ENCODE measurements at places on chromosomes 4 and X.

GRCh38 chr4:55397126-55397436 lies 1.3 kb downstream of the TMEM165 start:
- DNase-seq: no peak

GRCh38 chr4:17526695-17527477 lies 11.9 kb downstream of the CLRN2 start:
- DNase-seq: no peak

DNA sequence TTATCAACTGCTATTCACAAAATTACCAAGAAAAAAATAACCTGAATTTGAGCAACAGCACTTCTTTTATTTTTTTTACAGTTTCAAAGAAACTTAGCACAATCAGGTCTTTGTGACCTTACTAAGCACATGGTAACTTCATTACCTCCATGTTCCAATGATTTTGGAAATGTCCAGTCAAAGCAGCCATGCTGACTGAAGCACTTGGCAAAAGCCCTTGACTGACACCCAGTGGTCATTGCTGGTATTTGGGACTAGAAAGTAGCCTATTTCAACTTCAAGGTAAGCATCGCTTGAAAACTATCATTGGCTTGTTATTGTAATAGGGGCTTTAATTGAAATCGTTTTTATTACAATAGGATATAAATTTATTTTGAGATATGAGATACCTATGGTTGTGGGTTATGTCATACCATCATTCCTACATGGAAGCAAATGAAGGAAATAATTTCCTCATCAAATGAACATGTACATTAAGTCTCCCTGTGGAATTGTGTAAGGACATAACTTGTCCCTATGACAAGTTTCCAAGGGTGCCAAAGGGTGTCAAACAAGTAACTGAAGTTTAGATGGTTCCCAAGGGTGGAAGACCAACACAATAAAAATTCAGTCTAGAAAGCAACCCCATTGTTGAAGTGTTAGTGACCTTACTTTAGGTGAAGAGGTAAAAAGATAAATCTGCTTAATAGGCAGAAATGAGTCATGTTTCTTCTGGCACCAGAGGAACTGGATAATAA lies 15.2 kb upstream of the ANXA10 start:
- DNase-seq: peak; percentile 4

- DNase-seq: no peak
These were observed 63.8 kb downstream of the STOX2 start for GRCh38 chr4:183968931-183969330.

- DNase-seq: no peak
These were observed 286.3 kb downstream of the PDGFC start for GRCh38 chr4:156685308-156685707.

GRCh38 chr4:30866346-30866745 lies 146.2 kb downstream of the PCDH7 start:
- no peak for DNase-seq

- no peak for DNase-seq
These were observed 226.0 kb downstream of the LDB2 start for GRCh38 chr4:16672421-16672820.

GRCh38 chr4:7596918-7597606 lies 162.3 kb upstream of the PSAPL1 start:
- no peak for DNase-seq

- no peak for DNase-seq
These were observed 59.1 kb downstream of the LUZP4 start for GRCh38 chrX:115348446-115349225.

- no peak for DNase-seq
These were observed 10.9 kb downstream of the MTHFD2L start for GRCh38 chr4:74168841-74169240.

GRCh38 chr4:145176641-145177432 lies 3.6 kb downstream of the OTUD4 start:
- no peak for DNase-seq

DNA sequence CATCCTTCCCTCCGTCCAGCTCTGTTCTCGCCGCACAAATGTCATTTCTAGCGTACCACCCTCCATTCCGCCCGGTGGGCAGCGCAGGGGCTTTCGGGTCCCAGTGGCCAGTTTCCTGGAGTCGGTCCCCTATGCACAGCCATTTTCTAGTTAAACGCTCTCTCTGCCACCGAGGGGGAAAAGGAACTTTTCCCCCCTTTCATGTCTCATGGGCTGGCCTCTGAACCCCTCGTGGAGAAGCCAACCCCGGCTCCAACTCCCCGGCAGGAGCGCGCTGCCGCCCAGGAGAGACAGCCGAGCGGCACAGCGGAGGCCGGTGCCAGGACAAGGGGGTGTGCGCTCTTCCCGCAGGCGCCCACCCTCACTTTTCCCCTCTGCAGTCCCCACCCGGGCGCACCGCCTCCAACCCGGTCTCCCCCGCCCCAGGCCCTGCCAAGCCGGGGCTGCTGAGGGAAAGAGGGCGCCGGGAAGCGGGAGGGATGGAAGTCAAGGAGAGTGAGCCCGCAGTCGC lies 662 bp downstream of the APBB2 start:
- no peak for DNase-seq

DNA sequence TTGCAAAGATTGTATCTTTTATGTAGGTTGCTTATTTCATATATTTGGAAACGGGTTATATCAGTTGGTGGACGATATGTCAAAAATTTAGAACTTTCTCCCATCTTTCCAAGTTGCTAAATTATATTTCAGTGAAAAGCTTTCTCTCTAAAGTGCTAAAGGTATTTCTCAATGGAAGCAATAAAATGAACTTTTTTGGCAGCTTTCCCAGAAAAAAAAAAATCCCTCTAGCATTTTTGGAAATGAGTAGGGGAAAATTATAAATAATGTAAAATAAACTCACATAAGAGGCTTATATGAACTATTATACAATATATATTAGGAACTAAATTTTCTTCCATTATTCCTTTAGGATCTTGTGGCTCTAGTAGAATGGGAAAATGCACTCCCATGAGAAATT lies 152.2 kb downstream of the GRID2 start:
- no peak for DNase-seq

- DNase-seq: no peak
These were observed 138.0 kb upstream of the USP9X start for GRCh38 chrX:40947276-40947675.

DNA sequence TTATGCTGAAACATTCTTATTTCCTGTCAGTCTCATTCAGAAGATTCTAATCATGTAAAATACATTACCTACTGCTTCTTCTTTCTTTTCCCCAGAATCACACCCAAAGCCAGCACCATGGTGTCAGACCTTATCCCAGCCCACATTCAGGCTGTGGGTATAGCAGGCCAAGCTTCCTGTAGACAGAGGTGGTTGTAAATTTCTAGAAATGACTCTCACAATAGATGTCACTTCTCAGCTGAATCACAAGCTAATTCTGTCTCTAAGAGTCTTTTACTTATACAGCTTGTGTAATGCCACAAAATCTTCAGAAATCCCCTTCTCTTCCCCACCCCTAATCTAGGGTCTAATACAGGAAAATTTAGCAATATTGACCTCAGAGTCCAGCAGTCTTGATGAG lies 239.6 kb downstream of the PARM1 start:
- no peak for DNase-seq

GRCh38 chrX:24902806-24903205 lies 113.0 kb downstream of the ARX start:
- no peak for DNase-seq

GRCh38 chrX:13699183-13699826 lies 10.4 kb downstream of the RAB9A start:
- DNase-seq: no peak

DNA sequence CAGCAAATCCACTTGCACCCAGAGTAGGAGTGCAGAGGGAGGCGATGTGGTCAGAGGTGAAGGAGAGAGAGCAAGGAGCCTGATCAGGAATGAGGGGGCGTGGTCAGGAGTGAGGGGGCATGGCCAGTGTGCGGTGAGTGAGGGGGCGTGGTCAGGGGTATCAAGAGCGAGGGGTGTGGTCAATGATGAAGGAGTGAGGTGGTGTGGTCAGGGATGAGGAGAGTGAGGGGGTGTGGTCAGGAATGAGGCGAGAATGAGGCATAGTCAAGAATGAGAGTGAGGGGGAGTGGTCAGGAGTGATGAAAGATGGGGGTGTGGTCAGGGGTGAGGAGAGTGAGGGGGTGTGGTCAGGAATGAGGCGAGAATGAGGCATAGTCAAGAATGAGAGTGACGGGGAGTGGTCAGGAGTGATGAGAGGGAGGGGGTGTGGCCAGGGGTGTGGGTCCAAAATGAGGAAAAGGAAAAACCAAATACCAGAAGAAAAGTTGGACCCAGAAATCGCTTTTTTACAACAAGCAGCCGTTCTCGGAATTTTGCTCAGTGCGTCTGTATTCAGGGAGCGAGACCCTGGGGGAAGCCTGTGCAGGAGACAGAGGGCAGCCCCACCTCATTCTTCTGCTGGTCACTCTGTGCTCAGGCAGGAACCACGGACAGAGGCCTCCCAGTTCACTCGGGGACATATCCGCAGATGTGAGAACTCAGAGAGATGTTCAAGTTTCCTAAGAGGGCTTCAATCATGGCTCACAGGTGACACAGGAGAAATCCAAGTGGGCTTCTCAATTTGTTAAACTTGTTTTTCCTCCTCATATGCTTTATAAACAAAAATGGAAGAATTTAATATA lies 47.5 kb downstream of the MAGEA1 start:
- no peak for DNase-seq

- DNase-seq: no peak
These were observed 31.2 kb downstream of the CHM start for GRCh38 chrX:86016139-86016538.

GRCh38 chr4:174475528-174475927 lies 46.8 kb downstream of the HPGD start:
- DNase-seq: no peak

DNA sequence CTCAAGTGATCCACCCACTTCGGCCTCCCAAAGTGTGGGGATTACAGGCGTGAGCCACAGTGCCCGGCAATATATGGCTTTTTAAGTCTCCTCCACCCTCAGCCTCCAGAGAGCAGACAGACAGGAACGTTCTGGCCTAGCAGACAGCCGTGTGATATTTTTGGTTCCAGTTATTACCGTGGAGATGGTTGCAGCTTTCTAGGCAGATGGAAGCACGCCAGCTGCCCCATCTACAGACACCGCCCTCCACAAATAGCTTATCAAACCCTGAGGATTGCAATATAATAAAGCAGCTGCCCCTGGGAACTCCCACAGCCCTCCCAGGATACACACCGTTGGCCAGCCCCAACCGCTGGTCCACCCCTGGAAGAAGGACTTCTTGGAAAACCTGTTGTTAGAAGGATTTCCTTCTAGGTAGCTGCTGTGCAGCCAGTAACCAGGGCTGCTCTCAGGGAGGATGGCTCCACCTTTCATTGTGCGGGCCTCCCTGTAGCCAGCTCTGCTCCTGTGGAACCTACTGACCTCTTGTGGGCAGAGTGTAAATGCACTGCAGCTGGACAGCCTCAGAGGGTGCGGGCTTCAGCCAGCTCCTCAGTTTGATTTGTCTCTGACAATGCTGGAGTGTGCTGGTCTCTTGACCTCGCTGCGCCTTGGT lies 44.0 kb downstream of the SLC25A5 start:
- DNase-seq: no peak

GRCh38 chr4:74319470-74319869 lies 11.2 kb downstream of the EPGN start:
- DNase-seq: no peak

DNA sequence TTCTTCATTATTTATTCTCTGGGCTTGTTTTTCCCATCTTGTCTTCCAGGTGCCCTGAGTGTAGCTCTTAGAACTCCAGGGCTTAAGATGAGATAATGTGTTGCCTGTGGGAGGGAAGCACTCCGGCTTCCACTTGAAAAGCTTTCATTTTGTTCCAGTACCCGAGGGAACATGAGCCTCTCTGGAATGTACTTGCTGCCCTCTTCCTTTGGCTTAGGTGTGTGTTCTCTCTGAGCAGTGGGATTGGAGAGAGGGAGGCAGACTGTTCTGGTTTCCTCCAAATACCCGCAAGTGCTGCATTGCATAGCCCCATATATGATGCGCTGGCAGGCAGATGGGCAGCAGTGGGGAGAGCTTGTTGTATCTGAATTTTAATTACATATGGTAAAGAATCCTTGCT lies 861 bp upstream of the DTHD1 start:
- DNase-seq: no peak

DNA sequence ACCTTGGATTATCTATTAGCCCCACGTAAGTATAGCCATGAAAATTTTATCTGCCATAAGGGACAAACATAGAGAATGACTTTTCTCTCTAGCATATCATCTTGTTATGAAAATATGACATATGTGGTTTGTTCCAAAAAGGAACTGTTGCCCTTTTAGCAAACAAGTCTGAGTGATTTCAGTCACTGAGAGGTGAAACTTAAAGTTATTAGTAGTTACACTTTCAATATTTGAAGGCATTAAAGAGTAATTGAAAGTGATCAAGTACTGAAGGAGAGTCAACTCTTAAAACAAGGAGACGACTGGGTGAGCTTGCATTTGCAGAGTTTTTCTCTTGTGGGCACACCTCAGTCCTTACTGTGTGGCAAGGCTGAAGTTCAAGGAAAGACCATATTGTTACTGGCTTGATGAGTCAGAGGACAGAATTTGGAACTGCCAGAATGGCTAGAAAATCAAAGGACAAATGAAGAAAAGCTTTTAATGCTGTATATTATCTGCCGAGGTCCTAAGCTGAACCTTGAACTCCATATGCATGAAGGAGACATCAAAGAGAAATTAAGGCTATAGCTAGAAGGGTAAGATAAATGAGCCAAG lies 205.1 kb upstream of the EMCN start:
- DNase-seq: no peak

DNA sequence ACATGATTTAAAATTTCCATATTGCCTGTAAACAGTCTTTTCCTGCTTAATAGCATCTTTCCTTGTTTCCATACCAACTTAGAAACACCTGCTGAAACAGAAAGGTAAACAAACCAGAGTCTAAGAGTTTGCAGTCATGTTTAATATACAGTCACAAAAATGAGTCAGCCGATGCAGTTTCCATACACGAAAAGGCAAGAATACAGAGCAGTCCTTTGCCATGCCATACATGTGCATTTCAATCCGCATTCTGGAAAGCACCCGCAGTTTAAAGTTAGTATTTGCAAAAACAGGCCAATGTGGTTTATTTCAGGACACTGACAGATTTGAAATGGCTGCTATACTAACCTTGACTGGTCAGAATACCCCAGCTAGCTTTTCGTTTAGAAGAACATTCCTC lies 32.1 kb downstream of the ASB5 start:
- no peak for DNase-seq

DNA sequence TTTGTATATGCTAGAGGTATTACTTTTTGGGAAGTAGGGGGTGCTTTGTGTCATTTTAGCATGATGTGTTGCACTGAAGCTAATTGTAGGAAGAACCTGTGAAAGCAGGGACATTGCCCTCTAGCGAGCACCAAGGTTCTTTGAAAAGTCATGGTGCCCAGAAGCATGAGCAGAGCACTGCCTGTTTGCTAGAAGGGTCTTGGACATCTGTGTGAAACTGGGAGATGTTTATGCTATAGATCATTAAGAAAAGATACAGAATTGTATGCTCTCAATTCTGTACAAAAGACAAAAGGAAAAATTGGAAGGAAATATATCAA lies 14.7 kb downstream of the GRPR start:
- DNase-seq: no peak

Measured in stimulated activated CD8-positive, alpha-beta memory T cell treated with anti-CD3 and anti-CD28 coated beads, Interleukin-7, amount 100 ng/mL, for 24 hours (primary cell).